Activated CD4-positive, CD25-positive, alpha-beta regulatory T cell (primary cell): ENCODE measurements at places on chromosomes 1 and 21.

DNA sequence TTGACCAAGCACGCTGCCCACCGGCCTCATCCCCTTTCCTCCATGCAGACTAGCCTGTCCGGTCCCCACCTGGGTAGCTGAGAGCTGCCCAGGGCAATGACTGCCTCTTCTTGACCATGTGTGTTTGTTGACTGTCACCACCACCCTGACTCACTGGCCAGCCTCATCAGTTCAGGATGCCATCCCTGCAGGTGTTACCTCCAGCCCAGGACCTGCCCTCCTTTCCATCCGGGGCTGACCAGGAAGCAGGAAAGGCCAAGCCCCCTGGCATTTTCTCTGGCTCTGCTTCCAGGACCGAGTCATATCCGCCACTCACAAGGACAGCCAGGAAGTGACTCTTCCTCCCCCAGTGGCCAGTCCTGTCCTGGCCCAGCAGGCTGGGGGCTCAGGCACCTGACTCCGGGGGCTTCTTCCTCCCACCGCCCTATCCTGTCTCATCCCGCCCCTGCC is 17.1 kb downstream of the EPHA2 start:
- DNase-seq: no peak

DNA sequence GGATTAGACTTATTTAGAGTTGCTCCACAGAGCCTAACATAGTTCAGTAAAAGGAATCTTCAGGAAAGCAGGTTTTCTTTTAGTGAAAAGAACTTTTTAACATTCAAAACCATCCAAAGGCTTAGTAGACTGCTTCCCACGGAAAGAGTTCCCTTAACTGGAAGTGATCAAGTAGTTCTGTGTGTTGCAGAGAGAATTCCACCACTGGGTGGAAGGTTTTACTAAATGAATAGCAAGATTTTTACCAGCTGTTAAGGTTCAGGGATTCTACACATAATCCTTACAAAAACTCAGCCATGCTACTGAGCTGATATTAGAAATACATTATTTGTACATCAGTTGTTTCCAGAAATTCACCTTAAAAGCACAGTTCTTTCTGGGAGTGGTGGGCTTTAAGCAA is 119.7 kb downstream of the GDAP2 start:
- DNase-seq: no peak

GRCh38 chr1:58824753-58825389 is 41.0 kb upstream of the JUN start:
- DNase-seq: no peak

DNA sequence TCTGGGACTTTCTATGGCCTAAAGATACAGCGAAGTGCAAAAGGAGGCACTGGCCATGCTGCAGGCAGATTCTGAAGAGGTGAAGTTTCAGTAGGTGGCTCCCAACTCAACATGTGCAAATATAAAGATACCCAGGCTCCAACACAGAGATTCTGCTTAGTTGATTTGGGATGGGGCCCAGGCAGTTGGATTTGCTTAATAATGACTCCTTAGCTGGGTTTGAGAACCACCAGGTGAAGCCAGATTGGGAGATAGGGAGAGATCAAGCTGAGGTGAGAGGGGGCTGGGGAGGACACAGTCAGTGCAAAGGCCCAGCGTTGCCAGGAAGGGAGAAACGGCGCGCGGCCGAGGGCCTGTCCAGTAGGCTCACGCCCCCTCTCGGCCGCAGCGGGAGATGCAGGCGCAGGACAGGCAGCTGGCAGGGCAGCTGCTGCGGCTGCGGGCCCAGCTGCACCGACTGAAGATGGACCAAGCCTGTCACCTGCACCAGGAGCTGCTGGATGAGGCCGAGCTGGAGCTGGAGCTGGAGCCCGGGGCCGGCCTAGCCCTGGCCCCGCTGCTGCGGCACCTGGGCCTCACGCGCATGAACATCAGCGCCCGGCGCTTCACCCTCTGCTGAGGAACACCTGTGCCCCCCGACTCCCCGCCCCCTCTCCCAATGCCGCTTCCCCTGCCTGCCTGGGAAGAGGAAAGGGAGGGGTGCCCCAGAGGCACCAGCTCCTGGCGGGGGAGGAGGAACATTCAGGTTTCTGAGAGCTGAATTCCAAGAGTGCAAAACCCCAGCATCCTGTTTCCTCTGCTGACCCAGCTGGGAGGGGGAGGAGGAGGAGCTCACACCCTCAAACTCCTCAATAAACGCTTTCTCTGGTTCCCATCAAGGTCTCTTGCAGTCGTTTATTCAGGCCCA is 1.2 kb downstream of the FAM167B start:
- DNase-seq: peak; percentile 54

DNA sequence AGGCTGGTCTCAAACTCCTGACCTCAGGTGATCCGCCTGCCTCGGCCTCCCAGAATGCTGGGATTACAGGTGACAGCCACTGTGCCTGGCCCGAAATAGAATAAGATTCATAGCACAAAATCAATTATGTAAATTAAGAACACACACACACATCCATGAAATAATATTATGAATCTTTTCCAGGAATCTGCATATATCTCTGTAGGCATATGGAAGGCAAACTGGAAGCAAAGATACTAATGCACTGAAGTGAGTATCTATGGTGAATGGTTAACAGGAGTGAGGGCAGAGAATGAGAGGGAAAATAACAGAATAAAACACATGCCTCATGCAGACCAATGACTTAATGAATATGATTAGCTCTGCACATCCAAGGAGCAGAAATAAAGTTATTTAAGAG is 61.6 kb upstream of the ATP2B4 start:
- DNase-seq: no peak

GRCh38 chr1:20486457-20487235 is 636 bp upstream of the CAMK2N1 start:
- DNase-seq: no peak

DNA sequence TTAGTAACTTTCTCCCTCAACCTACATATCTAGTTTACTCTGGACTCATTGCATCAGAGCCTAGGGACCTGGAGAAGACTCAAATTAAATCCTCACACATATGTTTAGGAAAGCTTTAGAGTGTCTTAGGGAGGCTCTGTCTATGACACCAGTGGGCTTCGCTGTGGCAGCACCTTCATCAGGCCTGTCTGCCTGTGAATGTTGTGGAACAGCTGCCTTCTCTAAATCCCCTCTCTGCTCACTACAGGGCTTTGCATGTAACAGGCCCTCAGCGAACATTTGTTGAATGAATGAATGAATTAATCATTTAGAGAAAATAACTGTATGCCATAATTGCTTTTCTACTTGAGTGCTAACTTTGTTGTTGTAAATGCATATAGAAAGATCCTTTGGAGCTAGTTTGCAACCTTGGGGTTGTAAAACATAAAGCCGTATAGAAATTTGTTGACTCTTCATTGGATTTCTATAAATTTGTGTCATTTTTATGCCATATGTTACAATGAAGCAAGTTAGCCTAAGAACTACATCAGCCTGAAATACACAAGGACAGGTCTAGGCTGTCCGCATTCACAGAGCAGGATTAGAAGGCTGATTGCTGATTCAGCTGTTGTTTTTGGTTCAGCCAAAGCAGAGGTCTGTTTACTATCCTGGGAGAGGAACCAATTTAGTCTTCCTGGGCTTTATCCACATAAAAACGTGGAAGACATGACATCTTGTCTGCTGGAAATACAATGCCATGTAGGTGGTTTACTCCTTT is 238.0 kb downstream of the ASTN1 start:
- DNase-seq: no peak

GRCh38 chr1:91803847-91804545 is 82.0 kb downstream of the TGFBR3 start:
- peak; percentile 3 for DNase-seq

DNA sequence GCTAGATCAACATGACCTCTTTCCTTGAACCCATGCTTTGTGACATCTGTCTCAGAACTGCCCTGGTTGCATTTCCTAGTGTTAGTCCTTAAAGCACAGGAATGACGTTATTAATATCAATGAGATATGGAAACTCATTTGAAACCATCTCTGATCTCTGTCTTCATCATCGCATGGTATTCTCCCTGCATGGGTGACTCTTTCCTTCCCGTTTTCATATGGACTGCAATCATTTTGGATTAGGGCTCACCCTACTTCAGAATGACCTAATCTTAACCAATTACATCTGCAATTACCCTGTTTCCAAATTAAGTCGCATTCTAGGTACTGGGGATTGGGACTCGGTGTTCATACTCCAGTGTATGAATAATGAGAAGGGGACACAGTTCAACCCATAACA is 41.7 kb upstream of the DISC1 start:
- DNase-seq: no peak

DNA sequence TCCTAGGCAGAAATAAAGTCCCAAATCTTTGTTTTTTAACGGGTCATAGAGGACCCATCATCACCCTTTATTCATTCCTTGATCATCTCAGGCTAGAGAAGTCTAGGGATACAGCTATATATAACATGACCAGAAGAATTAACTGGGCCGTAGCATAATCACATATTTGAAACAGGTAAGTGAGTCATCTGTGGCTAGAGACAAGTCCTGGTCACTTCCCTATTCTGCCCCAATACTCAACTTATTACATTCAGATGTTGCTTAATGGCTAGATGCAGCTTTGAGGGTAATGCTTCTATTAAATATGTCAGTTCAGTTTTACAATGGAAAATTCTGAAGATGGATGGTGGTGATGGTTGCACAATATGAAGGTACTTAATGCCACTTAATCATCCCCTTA is 47.0 kb downstream of the EXO1 start:
- DNase-seq: no peak

DNA sequence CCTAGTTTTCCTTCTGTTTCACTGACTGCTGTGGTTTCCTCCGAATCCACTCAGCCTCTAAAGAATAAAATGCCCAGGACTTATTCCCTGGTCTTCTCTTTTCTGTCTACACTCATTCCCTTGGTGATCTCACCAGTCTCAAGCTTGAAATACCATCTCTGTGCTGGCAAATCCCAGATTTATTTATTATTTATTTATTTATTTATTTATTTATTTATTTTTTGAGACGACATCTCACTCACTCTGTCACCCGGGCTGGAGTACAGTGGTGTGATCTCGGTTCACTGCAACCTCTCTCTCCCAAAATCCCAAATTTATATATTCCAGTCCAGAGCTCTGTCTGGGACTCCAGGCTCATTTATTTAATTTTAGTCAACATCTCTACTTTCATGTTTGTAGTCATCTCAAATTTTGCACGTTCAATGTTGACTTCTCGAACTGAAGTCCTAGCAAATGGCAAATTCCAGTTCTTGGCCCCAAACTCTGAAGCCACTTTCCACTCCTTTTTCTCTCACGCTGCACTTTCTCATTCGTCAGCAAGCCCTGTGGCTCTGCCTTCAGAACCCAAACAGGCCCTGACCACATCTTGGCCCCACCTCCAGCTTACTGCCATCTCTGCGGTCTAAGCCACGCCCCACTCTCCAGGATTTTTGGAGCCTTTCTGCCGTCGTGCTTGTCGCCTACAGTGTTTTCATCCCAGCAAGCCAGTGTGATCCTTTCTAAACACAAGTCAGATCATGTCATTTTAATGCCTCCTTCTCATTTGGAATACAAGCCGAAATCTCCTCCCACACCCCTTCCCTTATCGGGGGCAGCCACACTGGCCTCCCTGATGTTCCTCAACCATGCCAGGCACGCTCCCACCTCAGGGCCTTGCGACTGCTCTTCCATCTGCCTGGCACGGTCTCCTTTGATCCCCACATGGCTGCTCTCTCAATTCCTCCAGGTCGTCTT is 14.2 kb upstream of the TENT5B start:
- DNase-seq: no peak

DNA sequence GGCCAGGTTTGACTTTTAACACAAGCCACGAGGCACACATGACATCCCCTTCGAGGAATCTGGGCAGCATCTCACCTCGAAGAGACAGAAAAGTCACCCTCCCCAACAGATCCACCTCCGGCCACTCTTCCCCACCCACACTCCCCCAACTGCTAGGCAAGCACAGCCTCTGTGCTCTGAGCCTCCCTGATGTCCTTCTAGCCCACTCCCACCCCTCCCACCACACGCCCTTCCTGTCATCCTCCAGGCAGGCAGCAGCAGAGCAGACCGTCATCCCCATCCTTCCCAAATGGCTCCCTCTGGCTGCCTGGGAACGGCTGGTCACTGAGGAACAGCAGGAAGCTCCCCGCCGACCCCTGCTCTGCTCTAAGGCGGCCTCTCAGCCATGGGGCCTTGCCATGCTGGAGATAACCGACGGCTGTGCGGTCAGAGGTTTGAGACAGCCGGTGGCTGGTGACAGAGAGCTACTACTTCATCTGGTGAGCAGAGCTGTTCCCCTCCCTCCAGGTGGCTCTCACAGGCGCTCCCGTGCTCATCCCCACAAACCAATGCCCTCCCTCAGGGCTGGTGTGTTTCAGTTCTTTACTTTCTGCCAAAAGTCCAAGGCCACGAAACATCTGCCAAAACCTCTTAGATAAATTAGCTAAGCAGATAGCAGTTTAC is 25.6 kb downstream of the NPHP4 start:
- no peak for DNase-seq

GRCh38 chr1:101293461-101294051 is 56.7 kb downstream of the S1PR1 start:
- no peak for DNase-seq

GRCh38 chr1:222334026-222334680 is 213.8 kb downstream of the HHIPL2 start:
- DNase-seq: no peak

- DNase-seq: no peak
These were observed 11.6 kb downstream of the AHDC1 start for GRCh38 chr1:27592232-27592930.

DNA sequence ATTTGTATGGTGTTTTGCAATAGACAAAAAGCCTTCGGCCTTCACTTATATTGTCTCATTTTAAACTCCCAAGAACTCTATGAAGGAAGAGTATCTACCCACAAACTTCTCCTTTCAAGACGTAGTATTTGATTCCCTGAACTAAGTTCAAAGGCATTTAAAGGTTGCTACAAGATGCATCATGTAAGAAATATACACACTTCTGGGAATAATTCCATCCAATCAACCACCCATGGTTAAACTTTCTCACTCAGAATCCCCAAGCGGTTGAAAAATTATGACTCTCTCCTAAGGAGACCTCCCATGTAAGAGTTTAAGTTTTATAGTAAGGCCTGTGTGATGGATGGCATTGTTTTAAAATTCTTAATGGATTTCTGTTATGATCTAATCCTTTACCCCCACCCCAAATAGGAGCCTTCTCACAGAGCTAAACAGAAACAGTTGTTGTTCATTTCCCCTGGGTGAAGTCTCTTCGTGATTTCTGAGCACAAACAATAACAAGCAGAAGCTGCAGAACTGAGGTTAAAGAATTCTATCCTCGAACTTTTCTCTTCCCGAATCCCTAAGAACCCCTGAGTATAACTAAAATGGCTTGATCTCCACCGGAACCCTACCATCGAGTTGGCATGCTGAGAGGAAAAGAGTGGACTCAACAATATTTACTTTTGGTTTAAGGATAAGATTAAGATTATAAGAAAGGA is 185.0 kb downstream of the TGFBR3 start:
- DNase-seq: no peak

GRCh38 chr1:153441238-153441755 is 19.2 kb downstream of the S100A7 start:
- DNase-seq: no peak

- no peak for DNase-seq
These were observed 27.5 kb downstream of the ARID1A start for GRCh38 chr1:26723013-26723991.

- no peak for DNase-seq
These were observed 13.4 kb downstream of the EYA3 start for GRCh38 chr1:28074892-28075511.
